ENCODE measurements at places on chromosomes 11 and 22. TPM values are rescaled to one million over a fixed set of nuclear protein-coding genes. Genes with fewer than 3 reads are reported as not detected.

- DNase-seq, result no peak
Observed at GRCh38 chr11:22536071-22536470, 89.6 kb downstream of the FANCF start.

DNA sequence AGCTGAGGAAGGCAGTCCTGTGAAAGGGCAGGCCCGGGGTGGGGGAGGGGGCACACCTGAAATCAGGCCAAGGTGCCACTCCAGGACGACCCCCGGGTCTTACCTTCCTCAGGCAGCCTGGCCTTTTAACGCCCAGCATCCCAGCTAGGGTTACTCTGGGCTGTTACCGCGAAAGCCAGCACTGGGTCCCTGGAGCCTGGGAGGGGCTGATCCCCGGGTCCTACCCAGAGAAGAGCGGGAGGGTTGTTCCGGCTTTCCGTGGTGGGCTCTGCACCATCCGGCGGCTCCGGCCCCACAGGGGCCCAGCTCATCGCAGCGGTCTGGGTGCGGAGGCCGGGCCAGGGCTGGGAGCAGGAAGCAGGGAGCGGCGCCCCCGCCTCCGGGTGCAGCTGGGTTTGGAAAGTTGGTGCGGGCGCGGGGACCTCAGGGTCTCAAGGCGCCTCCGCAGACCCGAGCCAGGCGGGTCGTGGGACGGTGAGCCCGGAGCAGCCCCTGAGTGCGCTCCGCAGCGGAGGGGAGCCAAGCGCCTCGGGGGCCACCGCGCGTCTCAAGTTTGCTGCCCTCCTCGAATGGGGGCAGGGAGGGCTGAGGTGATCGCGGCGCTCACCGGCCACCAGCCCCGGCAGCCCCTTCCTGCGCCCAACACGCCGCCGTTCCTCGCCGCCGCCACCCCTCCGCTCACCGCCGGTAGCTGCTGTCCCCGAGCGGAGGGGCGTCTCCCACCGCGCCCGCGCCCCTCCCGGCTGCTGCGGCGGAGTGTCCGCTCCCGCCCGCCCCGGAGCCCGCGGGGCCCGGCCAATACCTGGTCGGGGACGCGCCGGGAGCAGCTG is 831 bp downstream of the CHST1 start:
- no peak for DNase-seq

GRCh38 chr11:35949242-35949641 is 5.4 kb downstream of the LDLRAD3 start:
- DNase-seq, result no peak

DNA sequence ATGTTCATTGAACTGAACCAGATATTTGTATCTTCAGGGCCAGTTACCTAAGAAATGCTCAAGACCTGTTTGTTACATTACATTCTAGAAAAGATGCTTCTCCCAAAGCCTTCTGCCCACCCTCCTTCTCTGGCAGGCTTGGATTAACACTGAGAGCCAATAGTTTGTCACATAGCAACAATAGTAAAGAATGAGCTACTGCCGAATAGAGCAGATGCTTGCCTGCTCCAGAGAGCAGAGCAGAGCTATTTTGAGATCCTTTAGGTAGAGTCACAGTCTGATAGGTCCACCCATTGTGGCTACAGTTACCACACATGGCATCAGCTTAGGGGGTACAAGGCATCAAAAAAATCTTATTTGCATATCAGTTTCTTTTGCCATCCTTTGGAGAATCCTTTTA is 13.5 kb upstream of the EP300 start:
- no peak for DNase-seq

GRCh38 chr11:65275906-65276305 is 14.1 kb downstream of the POLA2 start:
- DNase-seq, result no peak

GTSE1 gene
- 7.9 TPM for total RNA-seq

GRCh38 chr22:32265882-32266767 is 11.0 kb upstream of the SLC5A4 start:
- DNase-seq, result peak; percentile 47

GRCh38 chr11:104764710-104765045 is 133.6 kb downstream of the CASP12 start:
- DNase-seq, result no peak

PSMD13 gene
- total RNA-seq, result 99.5 TPM

DNA sequence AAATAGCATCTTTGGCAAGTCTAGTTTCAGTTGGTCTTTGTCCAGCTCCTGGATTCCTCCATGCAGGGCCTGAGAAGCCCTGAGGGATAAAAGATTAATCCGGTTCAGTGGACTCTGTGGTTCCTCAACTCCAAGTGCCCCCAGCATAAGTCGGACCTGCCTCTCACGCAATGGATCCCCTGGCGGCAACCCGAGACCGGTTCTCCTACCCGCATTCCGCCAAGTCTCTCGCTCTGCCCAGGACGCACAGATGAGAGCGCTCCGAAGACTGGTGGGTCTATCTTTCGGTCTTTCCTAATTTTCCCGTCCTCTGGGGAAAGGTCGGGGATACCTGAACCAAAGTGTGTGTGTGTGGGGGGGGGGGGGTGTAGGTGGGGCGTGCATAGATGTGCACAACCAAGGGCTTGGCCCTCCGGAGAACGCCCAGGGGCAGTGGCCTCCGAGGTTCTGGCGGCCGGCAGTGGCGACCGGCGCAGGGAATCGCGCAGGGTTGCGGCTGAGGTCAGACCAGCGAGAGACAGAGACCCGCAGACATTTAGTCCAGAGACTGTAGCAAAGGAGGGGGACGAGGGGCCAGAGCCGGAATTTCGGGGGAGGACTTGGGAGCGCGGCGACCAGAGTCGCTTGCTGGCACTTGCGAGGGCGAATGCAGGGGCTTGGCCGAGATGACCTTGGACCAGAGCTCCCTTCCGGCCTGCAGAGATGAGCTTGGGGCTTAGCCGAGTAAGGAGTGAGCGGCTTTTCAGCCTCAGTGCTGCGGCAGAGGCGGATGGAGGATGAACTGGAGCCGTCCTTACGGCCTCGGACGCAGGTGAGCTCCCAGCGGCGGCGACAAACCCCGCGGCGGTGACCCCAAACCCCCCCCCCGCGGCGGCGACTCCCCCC is 712 bp upstream of the SLC2A11 start:
- peak; percentile 62 for DNase-seq

DNA sequence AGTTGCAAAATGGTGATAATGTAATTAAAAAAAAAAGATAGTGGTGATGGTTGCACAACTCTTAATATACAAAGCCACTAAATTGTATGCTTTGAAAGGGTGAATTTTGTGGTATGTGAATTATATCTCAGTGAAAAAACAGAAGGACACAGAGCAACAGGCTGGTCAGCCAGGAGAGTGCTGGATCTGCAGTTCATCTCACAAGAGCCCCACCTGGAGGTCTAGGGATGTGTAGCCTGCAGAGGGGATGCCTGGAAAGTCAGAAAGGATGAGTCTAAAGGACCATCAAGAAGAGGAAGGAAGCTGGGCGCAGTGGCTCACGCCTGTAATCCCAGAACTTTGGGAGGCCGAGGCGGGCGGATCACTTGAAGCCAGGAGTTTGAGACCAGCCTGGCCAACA is 9.0 kb downstream of the POLR3H start:
- DNase-seq, result no peak

DNA sequence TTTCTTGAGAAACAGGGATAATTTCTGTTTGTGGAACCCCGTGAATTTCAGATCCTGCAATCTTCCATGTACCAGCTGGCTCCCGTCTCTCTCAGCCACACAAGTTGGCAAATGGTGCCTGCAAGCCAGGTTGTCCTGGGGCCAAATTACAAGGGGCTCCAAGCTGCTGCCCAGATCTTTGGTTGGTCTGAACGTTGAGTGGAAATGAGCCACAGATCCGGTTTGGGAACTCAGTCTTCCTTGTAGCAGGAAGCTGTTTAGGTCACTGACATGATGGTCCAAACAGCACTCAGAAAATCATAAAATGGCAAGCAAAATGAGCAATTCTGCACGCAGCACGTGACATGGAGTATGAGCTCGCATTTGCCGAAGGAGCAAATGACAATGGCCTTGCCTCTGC is 1496.4 kb downstream of the TBC1D22A start:
- no peak for DNase-seq

GRCh38 chr11:114617157-114618124 is 21.9 kb upstream of the NXPE4 start:
- no peak for DNase-seq

GRCh38 chr11:27418356-27418755 is 54.2 kb downstream of the LGR4 start:
- DNase-seq, result no peak

PGA3 gene
- not detected for total RNA-seq

- no peak for DNase-seq
Observed at GRCh38 chr22:45615364-45615763, 56.3 kb upstream of the ATXN10 start.

DNA sequence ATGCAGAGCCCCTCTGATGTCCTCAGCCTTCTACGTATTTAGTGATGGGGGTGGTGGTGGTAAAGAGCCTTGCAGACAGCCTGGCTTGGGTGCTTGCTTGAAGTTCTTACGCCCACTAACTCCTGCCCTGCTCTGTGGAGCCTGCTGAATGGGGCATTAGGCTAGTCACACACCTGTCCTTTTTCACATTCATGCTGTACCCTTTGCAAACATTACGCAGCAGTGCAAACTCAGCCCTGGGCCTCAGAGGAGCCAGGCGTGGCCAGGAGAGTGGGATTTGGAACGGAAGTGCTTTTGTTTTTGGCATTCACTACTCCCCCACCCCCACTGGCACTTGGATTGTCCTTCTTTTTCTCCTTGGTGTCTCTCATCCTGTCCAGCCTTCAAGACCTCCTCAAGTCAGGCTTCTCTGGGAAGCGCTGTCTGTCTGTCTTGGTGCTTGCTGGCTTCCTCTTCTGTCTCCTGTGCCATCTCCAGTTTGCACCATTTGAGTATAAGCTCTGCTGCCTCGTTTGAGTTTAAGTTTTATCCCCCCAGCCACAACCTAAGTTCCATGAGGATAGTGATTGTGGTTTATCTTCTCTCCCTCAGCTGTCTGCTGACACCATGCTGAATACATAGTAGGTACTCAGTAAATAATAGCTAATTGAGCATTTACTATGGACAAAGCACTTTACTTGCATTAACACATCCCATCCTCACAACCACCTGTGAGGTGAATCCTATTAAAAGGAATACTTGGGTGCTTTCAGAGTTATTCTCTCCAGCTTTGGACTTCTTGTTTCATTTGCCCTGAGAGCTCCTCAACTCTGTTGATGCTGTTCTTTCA is 26.7 kb downstream of the ZBTB16 start:
- DNase-seq, result peak; percentile 51

DNA sequence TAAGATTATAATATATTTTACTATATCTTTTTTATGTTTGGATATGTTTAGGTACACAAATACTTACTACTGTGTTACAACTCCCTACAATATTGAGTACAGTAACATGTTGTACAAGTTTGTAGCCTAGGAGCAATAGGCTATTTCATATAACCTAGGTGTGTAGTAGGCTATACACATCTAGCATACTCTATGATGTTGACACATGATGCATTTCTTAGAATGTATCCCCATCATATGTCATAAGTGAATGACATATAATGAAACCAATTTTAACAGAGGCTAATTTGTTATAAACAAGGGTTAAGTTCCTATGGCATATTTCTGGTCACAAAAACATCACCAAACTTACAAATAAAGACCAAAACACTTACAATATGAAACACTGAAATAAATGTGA is 86.5 kb upstream of the RRM1 start:
- DNase-seq, result no peak

- peak; percentile 54 for DNase-seq
Observed at GRCh38 chr22:42655693-42656092, 6.5 kb upstream of the CYB5R3 start.

OR52A1 gene
- not detected for total RNA-seq

DNA sequence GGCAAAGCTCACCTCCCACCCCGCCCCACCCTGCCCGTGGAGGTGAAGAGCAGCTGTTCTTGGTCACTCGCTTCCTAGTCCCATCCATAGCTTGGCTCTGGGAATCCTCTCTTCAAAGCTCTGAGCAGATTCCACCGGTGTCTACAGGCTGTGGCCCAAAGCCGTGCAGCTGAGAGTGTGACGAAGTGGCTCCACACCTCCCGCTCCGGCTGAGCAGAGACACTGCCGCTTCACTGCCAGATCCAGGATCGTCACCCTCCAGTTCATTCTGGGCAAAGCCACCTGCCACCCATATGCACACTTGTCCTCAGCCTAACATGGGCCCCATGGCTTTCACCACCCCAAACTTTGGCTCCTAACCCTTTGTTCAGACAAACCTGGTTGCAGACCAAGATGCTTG is 532.9 kb upstream of the B3GAT1 start:
- no peak for DNase-seq

- DNase-seq, result no peak
Observed at GRCh38 chr11:13152736-13153541, 124.7 kb upstream of the BMAL1 start.

DNA sequence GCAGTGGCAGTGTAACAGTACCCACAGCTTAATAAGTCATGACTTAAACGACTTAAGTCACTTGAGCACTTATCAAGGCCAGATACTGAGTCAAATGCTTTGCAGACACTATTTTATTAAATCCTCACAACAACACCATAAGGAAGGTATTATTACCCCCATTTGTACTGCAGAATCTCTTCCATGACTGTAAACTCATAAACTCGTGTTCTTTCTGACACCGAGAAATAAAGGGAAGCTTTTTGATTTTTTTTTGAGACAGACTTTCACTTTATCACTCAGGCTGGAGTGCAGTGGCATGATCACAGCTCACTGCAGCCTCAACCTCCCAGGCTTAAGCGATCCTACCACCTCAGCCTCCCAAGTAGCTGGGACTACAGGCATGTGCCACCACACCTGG is 103.8 kb downstream of the ABTB2 start:
- no peak for DNase-seq

DNA sequence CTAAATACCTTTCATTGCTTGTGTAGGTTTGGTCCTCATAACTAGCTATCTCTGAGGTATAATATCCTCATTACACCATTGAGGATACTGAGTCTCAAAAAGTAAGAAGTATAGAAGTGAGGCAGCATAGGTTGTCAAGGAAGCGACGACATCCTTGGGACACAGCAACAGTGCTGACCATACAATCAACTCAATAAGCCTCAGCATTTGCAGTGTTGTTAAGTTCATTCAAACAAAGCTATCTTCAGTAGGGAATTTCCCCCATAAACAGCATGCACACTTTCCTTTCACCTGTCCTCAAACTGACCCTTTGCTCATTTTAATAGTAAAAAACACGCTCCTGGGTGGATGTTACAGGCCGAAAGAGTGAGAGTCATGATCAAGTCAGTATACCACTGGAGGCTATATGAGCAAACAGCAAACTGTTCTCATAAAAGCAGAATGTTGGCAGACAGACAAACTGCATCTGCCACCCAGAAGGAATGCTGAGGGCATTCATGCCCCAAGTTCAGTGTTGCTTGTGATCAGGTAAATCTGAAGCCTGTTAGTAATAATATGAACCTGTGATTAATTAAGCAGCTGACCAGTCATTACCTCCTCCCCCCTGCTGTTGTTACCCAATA is 756.2 kb upstream of the TENM4 start:
- no peak for DNase-seq

SEPTIN5 gene
- 4.4 TPM for total RNA-seq

DNA sequence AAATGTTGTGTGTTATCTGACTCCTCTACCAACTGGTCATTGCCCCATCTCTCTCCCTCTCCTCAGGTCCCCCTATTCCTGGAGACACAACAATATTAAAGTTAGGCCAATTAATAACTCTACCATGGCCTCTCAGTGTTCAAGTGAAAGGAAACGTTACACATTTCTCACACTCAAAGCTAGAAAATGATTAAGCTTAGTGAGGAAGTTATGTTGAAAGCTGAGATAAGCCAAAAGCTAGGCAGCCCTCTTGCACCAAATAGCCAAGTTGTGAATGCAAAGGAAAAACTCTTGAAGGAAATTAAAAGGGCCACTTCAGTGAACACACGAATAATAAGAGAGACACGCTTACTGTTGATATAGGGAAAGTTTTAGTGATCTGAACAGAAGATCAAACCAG is 6.9 kb downstream of the DLG2 start:
- no peak for DNase-seq

All from left colon (tissue), 2 donors.